Activated naive CD8-positive, alpha-beta T cell treated with anti-CD3 and anti-CD28 coated beads for 36 hours (primary cell): ENCODE measurements at places on chromosomes 5 and 9.

- peaks cover 26% of the 10 kb centered on the region for H3K27me3 ChIP-seq
- H3K4me3 ChIP-seq: no peak overlapping the region
- no peak for DNase-seq
- peaks cover 2% of the 10 kb centered on the region for H3K36me3 ChIP-seq
Measured at GRCh38 chr9:859251-859650, 17.8 kb downstream of the DMRT1 start.

- DNase-seq: no peak
- peaks cover 14% of the 10 kb centered on the region for H3K4me1 ChIP-seq
- H3K36me3 ChIP-seq: peaks cover 19% of the 10 kb centered on the region
- H3K4me3 ChIP-seq: no peak overlapping the region
- no peak overlapping the region for H3K27ac ChIP-seq
Measured at GRCh38 chr9:93612796-93613154, 36.4 kb downstream of the PHF2 start.

DNA sequence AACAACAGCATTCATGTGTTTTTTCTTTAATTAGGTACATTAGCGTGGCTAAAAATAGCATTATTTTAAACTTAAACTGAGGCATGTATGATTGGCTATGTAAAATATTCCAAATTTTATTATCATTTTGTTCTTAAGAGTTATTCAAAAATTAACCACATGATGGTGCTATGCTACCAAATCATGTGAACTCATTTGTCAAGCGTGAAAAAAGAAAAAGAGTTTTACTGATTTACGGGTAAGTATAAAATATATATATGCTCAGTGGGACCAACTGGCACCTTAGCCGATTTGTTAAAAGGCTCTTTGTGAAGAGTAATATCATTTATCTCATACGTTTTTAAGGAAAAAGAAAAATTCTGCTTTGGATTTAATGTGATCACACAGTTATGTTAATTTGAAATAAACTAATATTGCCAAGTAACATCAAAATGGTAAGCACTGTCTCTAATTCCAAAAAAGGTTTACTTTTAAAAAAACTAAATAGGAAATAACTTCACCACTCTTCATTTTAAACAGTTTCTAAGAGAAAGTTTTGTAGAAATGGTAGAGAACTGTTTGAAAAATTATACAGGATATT, 1042.3 kb downstream of the CDH12 start:
- H3K4me1 ChIP-seq: no peaks in the 10 kb centered on the region
- no peak overlapping the region for H3K27ac ChIP-seq
- H3K27me3 ChIP-seq: no peaks in the 10 kb centered on the region
- H3K36me3 ChIP-seq: no peaks in the 10 kb centered on the region
- H3K4me3 ChIP-seq: no peak overlapping the region
- no peak for DNase-seq

DNA sequence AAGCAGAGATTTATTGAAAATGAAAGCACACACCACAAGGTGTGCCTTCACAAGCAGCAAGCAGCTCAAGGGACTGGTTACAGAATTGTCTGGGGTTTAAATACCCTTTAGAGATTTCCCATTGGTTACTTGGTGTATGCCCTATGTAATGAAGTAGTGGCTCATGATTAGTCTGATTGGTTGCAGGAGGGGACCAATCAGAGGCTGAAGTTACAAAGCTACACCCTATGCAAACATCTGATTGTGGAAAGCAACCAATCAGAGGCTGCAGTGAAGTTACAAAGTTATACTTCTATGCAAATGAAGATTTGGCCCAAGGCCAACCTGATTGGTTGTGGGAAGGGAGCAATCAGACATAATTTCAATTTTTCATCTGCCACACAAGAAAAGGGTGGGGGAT, 119.9 kb downstream of the C9orf152 start:
- no peak overlapping the region for H3K27ac ChIP-seq
- DNase-seq: no peak
- H3K4me3 ChIP-seq: no peak overlapping the region
- H3K27me3 ChIP-seq: no peaks in the 10 kb centered on the region
- no peaks in the 10 kb centered on the region for H3K4me1 ChIP-seq

DNA sequence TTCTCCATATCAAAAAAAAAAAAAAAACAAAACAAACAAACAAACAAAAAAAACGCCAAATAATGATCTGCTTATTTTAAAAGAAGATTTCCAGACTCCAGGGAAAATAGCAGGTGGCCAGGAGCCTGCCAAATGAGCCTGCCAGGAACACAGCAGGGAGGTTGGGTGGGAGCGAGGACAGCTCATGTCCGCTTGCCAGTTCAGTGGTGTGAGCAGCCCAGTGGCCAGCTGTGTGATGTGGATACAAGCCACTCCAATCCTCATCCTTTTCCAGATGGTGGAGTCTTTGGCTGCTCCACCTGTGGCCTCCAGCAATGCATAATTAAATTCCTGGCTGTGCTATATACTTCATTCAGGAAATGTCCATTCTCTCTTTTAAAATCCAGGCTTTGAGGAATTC, 1025.1 kb upstream of the C9orf72 start:
- no peak overlapping the region for H3K4me3 ChIP-seq
- no peaks in the 10 kb centered on the region for H3K36me3 ChIP-seq
- H3K27ac ChIP-seq: no peak overlapping the region
- DNase-seq: no peak
- no peaks in the 10 kb centered on the region for H3K27me3 ChIP-seq

DNA sequence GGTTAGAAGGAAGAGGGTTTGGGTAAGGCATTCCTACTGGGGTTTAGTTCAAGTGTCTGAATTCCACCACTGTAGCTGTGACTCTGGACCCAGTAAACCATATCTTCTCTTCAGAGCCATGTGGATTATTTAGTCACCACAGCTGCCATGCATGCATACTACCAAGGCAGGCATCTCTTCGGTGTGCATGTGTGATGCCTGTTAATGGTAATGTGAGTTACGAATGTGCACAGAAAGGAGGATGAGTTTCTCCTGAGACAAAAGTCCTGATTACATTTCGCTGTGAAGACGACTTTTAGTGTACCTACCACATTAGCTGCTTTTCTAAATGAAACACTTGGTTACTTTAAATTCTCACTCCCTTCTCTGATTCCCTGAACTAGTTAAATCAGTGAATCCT, 9.3 kb downstream of the PBX3 start:
- H3K27me3 ChIP-seq: no peaks in the 10 kb centered on the region
- peaks cover 33% of the 10 kb centered on the region for H3K4me1 ChIP-seq
- DNase-seq: no peak
- peaks cover 7% of the 10 kb centered on the region for H3K36me3 ChIP-seq
- no peak overlapping the region for H3K4me3 ChIP-seq

DNA sequence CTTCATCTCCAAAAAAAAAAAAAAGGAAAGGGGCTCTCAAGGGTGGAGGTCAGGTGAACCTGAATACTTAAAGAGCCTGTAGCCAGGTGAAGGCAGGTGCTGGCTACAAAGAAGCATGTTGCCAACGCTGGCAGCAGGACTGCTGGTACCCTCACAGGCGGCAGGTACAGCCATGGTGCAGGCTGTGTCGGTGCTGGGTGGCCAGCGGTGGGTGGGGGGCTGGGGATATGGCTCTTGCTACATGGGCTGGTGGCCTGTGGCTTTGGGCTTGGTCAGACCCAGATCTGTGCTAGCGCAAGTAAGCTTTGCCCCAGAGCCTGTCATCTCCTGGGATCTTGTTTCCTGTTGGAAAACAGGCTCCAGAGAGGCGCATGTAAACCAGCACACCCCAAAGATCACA, 86.3 kb upstream of the PHYKPL start:
- no peaks in the 10 kb centered on the region for H3K27me3 ChIP-seq
- H3K27ac ChIP-seq: no peak overlapping the region
- no peak overlapping the region for H3K4me3 ChIP-seq
- H3K4me1 ChIP-seq: no peaks in the 10 kb centered on the region
- DNase-seq: no peak
- H3K36me3 ChIP-seq: no peaks in the 10 kb centered on the region

DNA sequence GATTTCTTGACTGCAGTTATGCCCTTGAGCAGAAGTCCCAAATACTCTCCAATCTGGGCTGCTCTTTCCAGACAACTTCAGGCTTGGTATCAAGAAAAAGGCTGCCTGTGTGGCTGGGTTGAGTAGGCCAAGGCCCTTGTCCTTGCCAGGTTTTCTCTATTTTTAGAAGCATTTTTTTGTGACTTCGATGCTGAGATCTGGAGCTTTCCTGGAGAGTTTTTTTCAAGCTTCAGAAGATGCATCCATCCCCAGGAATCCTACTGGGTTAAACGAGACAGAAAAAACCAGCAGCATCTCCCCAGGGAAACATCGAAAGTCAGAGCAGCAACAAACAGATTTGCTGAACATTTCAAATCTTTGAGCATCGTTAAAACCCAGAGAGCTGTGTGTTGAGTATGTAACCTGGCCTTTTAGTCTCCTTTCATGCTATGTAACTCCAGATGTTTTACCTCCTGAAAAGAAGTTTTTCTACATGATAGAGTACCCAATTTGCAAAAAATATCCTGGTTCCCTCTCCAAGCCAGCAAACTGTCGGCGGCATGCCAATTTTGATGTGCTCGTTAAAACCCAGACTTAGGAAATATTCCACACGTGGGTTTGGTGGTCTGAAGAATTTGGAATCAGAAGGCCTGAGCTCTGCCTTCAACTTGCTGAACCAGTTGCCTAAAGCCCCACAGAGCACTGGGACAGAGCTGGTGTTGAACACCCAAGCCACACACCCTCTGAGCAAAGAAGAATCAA, 98.1 kb upstream of the ALDH1B1 start:
- H3K27me3 ChIP-seq: no peaks in the 10 kb centered on the region
- H3K36me3 ChIP-seq: no peaks in the 10 kb centered on the region
- no peak for DNase-seq
- H3K4me1 ChIP-seq: no peaks in the 10 kb centered on the region
- no peak overlapping the region for H3K27ac ChIP-seq
- no peak overlapping the region for H3K4me3 ChIP-seq

GRCh38 chr9:86767373-86767772, 179.9 kb downstream of the GAS1 start:
- no peaks in the 10 kb centered on the region for H3K4me1 ChIP-seq
- no peaks in the 10 kb centered on the region for H3K36me3 ChIP-seq
- H3K27me3 ChIP-seq: peaks cover 7% of the 10 kb centered on the region
- H3K4me3 ChIP-seq: no peak overlapping the region
- no peak overlapping the region for H3K27ac ChIP-seq

DNA sequence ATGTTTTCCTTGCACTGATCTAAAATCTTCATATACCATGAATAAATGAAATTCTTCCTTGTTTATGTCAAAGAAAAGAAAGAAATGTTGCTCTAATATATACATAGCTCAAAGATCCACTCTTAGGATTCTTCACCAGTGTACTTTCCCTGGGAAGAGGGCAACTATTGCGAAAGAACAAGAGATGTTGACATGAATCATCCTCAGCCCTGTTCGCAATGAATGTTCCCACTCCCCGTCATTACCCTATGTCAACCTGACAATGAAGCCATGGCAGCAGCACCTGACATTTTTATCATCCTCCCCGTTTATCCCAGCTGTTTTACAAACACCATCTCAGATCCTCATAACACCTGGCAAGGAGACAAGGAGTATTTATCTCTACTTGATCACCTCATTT, 409.1 kb upstream of the GRIA1 start:
- no peak overlapping the region for H3K27ac ChIP-seq
- H3K36me3 ChIP-seq: no peaks in the 10 kb centered on the region
- no peaks in the 10 kb centered on the region for H3K4me1 ChIP-seq
- no peak overlapping the region for H3K4me3 ChIP-seq
- no peak for DNase-seq

DNA sequence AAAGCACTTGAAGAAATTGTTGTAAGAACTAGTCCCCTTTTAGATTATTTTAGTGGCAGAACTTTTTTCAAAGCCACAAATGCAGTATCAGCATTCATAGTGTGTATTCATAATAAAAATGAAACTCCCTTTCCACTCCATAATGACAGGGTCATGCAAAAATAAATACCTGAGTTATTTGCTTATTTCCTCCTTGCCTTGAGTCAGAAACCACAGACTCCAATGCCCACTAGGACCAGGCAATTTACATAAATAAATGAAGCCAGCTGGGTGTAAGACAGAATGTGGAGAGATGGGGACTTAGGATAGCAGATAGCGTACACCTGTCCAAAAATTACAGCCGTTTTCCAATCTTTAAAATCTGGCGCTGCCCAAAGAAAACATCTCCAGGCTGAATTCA, 417.8 kb downstream of the TMEM161B start:
- no peaks in the 10 kb centered on the region for H3K4me1 ChIP-seq
- H3K27ac ChIP-seq: no peak overlapping the region
- DNase-seq: no peak
- H3K27me3 ChIP-seq: no peaks in the 10 kb centered on the region

DNA sequence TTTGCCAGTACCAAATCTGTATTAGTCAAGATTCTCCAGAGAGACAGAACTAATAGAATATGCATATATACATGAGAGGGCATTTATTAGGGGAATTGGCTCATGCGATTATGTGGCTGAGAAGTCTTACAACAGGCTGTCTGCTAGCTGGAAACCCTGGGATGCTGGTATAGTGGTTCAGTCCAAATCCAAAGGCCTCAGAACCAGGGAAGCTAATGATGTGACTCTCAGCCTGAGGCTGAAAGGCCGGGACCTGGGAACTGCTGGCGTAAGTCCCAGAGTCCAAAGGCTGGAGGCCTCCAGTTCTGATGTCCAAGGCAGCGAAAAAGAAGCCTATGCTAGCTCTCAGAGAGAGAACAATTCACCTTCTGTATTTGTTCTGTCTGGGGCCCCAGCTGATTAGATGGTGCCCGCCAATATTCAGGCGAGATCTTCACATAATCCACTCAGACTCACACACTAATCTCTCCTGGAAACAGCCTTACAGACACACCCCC, 84.1 kb downstream of the KIAA1958 start:
- H3K27me3 ChIP-seq: no peaks in the 10 kb centered on the region
- DNase-seq: no peak
- H3K36me3 ChIP-seq: peaks cover 14% of the 10 kb centered on the region
- H3K4me1 ChIP-seq: peaks cover 11% of the 10 kb centered on the region

GRCh38 chr9:38727497-38728001, 7.6 kb upstream of the FAM240B start:
- H3K4me1 ChIP-seq: no peaks in the 10 kb centered on the region
- H3K27me3 ChIP-seq: peaks cover 9% of the 10 kb centered on the region
- H3K27ac ChIP-seq: no peak overlapping the region
- no peak for DNase-seq

DNA sequence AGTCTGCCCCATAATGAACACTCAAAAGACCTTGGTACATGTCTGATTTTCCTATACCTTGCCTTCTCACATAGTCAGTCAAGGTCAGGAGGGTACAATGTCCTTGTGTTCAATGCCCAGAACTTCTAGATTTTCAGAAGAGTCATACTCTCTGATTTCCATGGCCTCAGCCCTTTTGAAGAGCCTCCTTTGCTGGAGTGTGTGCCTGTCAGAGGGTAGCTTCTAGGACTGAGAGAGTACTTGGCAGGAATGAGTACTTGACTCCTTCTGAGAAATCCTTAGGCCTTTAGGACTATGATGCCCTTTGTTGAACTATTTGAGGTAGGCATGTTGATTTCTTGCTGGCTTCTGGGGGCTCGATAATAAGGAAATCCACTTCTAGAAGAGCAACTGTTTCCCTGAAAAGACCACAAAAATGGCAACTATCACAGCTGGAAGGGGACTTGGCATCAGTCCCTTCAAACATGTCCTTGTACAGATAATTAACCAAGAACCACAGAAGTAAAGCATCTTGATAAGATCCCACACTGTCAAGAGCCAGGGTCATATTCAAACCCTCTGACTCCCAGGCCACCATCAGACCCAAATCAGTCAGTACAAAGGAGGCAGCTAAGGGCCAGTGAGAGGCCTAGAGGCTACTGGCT, 10.6 kb upstream of the MEGF9 start:
- no peak overlapping the region for H3K4me3 ChIP-seq
- no peaks in the 10 kb centered on the region for H3K36me3 ChIP-seq
- no peaks in the 10 kb centered on the region for H3K27me3 ChIP-seq
- peaks cover 9% of the 10 kb centered on the region for H3K4me1 ChIP-seq
- H3K27ac ChIP-seq: no peak overlapping the region
